ENCODE measurements at places on chromosomes 12 and 14.

GRCh38 chr14:20031058-20031457, 4.8 kb downstream of the OR4K13 start:
- no peak for DNase-seq

DNA sequence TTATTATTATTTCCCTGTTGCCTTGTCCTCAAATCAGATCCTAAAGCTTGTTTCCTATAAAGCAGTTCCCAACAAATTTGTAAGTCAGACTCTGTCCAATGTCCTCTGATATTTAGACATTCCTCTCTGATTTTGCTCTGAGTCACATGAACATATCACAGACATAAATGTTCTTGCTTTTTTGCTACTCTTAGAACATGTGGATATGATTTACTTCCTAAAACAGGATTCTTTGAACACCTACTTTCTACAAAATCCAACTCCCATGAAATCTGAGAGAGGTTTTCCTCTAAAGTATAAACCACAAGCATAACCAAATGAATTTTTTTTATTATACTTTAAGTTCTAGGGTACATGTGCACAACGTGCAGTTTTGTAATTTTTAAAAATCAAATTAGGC, 181.3 kb upstream of the SLC38A2 start:
- no peak for DNase-seq

- no peak for DNase-seq
These were observed 282.3 kb upstream of the PRICKLE1 start for GRCh38 chr12:42871816-42872215.

DNA sequence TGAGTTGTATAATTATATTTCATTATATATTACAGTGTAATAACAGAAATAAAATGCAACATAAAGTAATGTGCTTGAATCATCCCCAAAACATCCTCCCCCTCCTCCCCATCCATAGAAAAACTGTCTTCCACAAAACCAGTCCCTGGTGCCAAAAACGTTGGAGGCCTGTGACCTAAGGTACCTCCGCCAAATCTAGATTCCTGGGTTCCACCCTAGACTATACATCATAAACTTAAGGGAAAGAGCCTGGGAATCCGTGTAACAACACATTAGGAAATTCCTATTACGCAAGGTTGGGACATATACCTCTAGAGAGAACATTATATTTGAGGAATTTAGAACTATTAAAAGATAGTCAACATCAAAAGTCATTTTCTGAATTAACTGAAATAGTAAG, 38.0 kb downstream of the SPPL3 start:
- no peak for DNase-seq

DNA sequence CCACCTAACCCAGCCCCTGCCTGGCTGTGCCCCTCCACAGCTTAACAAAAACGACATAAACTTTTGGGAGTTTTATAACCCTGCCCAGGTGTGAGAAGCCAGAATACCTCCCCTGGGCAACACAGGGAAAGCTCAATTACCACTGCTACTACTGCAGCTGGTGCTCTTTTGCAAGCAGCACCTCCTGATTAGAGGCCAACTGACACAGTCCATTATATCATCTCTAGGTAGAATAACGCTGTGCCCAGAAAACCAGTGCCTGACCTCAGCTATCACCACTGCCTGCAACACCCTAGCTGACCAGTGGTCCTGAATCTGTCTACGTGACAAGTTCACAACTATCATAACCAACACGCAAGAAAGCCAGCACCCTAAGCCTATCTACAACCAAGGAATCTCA, 34.2 kb downstream of the MDM1 start:
- DNase-seq = no peak

- no peak for DNase-seq
These were observed 26.2 kb downstream of the AMN start for GRCh38 chr14:102948698-102949061.

DNA sequence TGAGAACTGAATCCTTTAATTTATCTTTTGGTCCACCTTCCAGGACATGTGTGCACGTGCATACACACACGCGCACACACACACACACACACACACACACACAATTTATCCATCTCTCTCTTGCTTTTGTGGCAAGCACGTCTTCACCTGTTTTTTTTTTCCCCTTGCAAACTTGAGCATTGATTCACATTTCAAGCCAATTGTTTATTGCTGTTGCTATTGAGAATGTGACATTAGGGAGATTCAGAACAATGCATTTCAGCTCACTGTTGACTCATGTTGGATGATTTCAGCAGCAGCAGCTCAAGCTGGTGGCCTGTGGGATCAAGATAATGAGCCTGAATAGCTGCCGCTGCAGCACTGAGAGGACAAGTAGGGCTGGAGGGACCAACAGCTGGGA, 128.9 kb downstream of the SNAPC1 start:
- DNase-seq = no peak

DNA sequence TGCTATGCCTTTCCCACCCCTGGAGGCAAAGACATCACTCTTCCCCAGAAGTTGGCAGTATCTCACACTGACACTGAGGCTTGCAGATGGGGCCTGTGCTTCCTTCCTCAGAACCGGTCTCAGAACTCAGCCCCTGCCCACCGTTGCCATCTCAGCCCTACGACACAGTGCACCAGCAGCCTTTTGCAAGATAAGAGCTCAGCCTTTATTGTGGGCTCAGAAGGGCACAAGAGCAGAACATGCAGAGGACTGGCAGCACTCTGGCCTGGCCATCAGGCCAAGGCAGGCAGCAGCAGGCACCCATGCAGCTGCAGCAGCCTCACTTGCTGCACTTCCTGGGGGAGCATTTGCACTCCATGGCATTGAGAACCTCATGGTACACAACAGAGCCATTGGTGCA, 3.6 kb upstream of the ANO2 start:
- DNase-seq = no peak

DNA sequence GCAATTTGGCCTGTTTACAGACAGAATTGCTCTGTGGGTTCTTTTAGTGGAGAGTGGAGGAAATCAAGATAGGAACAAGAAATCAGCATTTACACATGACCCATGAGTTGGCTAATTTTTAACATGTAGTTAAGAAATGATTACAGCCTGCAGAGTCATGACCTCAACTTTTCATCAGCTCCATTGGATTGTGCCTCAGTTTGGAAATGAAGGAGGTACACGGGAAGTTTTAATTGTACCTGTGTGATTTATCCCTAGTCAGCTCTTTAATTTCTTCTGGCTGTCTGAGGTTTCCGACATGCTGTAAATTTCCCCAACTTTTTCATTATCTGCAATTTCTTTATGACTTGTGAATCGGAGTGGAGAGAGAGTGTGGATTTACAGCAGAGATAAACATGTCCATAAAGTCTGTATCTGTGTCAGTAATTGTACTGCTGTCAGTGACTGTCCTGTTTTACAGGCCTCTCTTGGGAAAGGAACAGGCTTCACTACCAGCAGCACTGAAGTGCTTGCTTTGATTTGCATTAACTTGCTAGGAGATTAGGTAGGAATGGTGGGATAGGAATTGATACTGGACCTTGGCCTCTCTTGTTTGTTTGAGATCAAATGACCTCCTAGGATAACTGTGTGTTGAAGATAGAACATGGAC, 49.2 kb downstream of the LIN52 start:
- DNase-seq = no peak

DNA sequence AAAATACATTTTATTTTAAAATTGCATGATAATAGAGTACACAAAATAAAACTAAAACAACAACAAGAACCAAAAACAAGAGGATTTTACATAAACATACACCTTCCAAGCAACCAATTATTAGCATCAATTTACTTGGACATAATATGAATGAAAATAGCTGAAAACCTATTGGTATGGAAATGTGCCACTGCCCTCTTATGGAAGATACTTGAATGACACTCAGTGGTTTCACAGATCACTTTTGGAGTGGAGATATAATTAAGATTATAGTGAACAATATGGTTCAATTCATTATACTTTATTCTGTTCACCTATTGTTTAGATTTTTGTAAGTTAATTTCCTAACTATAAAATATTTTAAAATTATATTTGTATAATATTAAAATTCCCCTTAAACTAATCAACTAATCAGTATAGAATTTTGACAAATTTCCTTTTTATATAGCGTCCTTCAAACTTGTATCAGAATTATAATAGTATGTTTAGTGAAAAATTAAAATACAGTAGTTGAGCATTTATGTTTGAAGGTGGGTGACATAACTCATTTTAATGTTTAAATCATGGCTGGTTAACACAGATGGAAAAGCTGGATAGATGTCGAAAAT, 70.1 kb downstream of the SLC6A15 start:
- DNase-seq = peak; percentile 28

DNA sequence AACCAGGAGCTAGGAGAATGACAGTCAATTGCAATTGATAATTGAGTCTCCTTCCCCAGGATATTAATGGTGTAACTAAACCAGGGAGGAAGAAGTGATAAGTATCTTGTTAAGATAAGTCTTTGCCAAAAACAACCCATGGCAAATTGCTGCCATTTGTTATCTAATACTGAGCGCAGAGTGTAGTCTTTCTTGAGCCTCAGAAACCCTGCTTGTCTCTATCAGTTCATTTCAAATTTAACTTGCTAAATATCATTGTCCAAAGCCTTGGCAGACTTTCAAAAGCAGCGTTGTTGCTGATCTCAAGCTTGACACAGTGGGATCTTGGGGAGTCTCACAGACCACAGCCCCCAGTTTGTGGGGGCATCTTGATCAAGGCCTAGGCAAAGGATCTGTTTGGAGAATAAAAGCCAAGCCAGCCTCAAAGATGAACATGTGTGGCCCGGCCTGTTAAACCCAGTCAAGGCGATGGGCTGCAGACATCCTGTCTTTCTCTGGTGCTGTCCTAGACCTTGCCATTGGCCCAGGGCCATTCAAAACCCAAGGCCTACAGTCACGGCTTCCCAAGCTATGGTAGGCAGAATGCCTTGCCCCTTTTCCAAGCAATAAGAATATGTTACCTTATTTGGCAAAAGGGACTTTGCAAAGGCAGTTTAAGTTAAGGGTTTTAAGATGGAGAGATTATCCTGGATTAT, 164.2 kb downstream of the CHST11 start:
- no peak for DNase-seq

GRCh38 chr14:103738166-103738565, 22.6 kb downstream of the ZFYVE21 start:
- DNase-seq = no peak

DNA sequence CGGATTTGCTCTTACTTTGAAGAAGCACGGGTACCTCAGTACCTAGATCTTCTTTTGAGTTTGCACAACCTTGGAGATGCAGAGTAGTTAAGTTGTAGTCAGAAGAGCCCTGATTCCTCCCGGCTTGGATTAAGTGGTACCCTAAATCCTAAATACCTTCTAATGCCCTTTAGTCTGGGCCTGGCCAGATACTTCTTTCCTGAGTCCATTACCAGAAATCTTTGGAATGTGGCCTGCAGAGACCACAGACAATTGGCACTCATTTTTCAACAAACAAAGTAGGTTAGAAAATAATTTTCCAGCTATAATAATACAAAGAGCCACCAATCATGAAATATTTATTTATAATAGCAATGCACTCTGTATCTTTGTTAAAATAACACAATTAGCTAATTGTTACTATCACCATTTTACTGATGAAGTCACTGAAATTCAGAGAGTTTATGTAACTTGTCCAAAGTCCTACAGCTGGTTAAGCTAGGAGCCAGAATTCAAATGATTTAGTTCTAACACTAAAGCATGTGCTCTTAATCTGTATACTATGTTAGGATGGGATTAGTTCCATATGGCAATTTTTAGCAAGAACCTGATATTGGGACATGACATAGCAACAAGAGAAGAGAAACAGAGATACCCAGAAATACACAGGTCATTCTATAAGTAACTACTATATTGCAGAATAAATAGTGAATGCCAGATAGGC, 132.1 kb upstream of the PDZRN4 start:
- no peak for DNase-seq

GRCh38 chr14:39558525-39558924, 126.3 kb upstream of the FBXO33 start:
- no peak for DNase-seq

DNA sequence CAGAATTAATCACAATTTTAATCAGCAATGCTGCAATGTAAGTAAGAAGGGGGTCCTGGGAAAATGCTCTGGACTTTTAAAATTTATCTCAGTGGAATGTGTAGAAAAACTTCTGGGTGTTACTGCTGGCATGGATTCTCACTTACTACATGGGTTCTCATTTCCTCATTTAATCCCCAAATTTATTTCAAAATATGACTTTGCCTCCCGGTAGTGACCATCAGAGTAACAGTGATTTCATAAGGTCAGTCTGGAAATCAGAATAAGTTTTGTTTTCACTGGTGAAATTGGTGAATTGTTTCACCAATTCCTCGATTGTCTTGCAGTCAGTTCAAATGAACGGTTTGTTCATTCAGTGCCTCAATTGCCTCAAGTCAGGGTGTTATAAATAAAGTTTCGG, 22.3 kb upstream of the DDHD1 start:
- DNase-seq = no peak

DNA sequence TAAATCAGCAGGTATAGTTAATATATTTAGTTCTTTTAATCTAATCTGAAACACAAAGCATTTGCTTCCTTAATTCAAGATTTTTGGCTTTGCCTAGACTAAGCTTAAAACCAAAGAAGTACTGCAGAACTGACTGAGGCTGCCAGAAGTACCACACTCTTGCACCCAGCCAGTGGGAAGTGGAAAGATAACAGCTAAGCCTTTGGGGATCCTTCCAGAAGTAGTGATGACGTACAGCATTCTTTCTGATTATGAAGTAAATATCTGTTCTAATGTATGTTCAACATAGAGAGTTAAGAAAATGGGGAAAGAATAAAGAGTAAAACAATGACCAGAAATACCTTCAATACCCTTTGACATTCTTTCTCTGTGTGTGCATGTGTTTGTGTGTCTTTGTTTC, 19.3 kb downstream of the NTF3 start:
- DNase-seq = no peak

DNA sequence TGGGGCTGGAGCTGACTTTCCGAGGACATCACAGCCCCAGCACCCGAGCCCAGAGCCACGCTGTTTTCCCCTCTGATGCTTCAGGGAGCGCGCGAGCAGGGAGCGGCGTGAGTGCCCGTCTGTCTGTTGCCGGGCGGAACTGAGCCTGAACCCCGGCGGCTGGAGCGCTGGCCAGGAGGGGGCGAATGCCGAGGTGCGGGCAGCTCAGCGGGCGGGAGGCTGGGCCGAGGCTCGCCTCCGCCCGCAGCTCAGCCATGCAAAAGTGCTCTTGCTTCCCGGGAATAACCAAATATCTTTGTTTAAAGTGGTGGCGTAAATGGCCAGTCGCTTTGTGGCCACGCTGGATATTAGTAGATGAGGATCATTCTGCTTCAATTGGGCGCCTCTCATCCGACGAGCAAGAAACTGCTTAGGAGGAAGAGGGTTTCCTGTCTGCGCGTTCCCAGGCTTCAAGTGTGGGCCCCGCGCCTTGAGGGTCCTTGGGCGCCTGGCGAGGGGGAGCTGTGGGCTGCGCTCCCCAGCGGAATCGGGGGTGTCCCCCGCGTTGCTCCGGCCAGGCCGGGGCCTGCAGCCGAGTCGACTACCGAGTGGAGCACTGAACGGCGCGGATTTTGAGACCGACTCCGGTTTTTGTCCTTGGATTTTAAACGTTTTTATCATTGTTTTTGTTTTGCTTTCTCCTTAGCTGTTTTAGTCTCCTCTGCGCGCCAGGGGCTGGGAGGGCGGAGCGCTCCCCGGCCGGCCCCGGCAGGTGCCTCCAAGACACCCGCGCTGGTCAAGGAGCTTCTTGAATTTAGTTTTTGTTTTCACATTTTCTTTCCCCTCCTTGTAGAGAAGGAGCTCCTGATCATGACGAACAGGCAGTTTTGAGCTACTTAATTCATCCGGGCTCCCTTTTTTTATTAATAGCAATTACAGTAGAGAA, 831 bp upstream of the NKX2-1 start:
- DNase-seq = no peak

GRCh38 chr14:35416108-35416750, 11.7 kb upstream of the NFKBIA start:
- DNase-seq = peak; percentile 38

GRCh38 chr12:69466867-69467266, 3.3 kb upstream of the FRS2 start:
- no peak for DNase-seq

- DNase-seq = no peak
These were observed 605.1 kb downstream of the VRK1 start for GRCh38 chr14:97402279-97402678.
